Vagina (tissue), 2 donors: ENCODE measurements at places on chromosomes 7 and 10. TPM values are rescaled to one million over a fixed set of nuclear protein-coding genes. Genes with fewer than 3 reads are reported as not detected.

- H3K4me3 ChIP-seq = no peak overlapping the region
- H3K27me3 ChIP-seq = no peaks in the 10 kb centered on the region
- H3K4me1 ChIP-seq = no peaks in the 10 kb centered on the region
- H3K27ac ChIP-seq = no peak overlapping the region
- H3K36me3 ChIP-seq = no peaks in the 10 kb centered on the region
Measured at GRCh38 chr7:128233471-128233870, 7.6 kb upstream of the LEP start.

- no peak overlapping the region for H3K4me3 ChIP-seq
- no peak overlapping the region for H3K27ac ChIP-seq
- no peaks in the 10 kb centered on the region for H3K36me3 ChIP-seq
Measured at GRCh38 chr7:84113286-84113685, 81.3 kb downstream of the SEMA3A start.

DNA sequence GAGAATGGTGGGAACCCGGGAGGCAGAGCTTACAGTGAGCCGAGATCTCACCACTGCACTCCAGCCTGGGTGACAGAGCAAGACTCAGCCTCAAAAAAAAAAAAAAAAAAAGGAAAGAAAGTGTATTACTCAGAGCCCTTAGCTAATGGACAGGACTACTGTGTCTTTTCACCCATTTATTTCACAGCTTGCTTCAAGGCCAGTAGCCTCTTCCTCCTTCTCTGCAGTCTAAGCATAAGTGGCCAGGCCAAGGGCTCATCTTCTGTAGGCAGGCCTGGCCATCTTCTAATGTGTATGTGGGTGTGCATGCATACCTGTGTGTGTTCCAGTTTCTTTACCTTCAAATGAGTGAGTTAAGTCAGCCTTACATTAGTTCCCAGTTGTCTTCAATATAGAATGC lies 94.8 kb upstream of the GDF10 start:
- no peak overlapping the region for H3K27ac ChIP-seq
- no peaks in the 10 kb centered on the region for H3K4me1 ChIP-seq
- DNase-seq = no peak
- no peak overlapping the region for H3K4me3 ChIP-seq

- no peak overlapping the region for H3K4me3 ChIP-seq
- H3K36me3 ChIP-seq = no peaks in the 10 kb centered on the region
- H3K27me3 ChIP-seq = no peaks in the 10 kb centered on the region
- no peak overlapping the region for H3K27ac ChIP-seq
- no peak for DNase-seq
Measured at GRCh38 chr10:35435824-35436223, 99.5 kb downstream of the CCNY start.

GRCh38 chr7:111437736-111438135 lies 124.6 kb downstream of the IMMP2L start:
- no peaks in the 10 kb centered on the region for H3K4me1 ChIP-seq
- H3K27ac ChIP-seq = no peak overlapping the region
- no peaks in the 10 kb centered on the region for H3K36me3 ChIP-seq
- H3K27me3 ChIP-seq = no peaks in the 10 kb centered on the region
- DNase-seq = no peak

- no peak overlapping the region for H3K27ac ChIP-seq
- no peak for DNase-seq
- no peaks in the 10 kb centered on the region for H3K36me3 ChIP-seq
- no peak overlapping the region for H3K4me3 ChIP-seq
- peaks cover 52% of the 10 kb centered on the region for H3K4me1 ChIP-seq
Measured at GRCh38 chr7:135669774-135670173, 7.5 kb downstream of the STMP1 start.

GRCh38 chr7:22786290-22786932 lies 36.2 kb downstream of the TOMM7 start:
- H3K27ac ChIP-seq = no peak overlapping the region
- H3K4me3 ChIP-seq = no peak overlapping the region
- H3K27me3 ChIP-seq = no peaks in the 10 kb centered on the region
- no peaks in the 10 kb centered on the region for H3K36me3 ChIP-seq
- no peak for DNase-seq

DNA sequence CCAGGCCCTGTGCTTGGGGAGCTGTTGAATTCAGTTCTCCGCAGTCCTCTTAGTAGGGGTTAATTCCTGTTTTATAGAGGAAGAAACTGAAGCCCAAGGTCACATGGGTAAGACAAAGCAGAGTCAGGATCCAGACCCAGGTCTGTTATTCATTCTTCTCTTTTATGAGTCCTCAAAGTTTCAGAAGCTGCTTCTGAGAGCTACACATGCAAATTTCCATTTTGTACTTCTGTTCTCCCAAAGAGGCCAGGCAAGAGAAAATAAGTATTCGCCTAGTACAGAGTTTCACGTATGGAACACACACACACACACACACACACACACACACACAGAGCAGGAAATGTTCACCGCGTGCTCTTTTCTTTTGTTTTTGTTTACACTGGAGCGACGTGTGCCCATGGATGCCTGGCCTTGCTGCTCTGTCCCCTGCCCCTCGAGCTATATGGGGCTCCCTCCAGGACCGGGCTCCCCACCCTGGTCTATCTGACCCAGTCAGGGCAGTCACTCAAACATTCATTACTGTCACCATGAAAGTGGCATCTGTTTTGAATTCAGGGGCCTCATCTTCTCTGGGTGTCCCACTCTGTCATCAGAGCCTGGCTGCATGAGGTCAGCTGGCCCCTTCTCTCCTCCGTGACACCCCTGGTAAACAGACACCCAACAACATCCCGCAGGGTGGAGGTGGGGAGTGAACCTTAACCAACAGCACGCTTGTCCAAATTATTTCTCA lies 84.4 kb downstream of the TNS3 start:
- no peaks in the 10 kb centered on the region for H3K36me3 ChIP-seq
- no peak for DNase-seq
- no peaks in the 10 kb centered on the region for H3K27me3 ChIP-seq
- no peak overlapping the region for H3K4me3 ChIP-seq
- peaks cover 54% of the 10 kb centered on the region for H3K4me1 ChIP-seq

DNA sequence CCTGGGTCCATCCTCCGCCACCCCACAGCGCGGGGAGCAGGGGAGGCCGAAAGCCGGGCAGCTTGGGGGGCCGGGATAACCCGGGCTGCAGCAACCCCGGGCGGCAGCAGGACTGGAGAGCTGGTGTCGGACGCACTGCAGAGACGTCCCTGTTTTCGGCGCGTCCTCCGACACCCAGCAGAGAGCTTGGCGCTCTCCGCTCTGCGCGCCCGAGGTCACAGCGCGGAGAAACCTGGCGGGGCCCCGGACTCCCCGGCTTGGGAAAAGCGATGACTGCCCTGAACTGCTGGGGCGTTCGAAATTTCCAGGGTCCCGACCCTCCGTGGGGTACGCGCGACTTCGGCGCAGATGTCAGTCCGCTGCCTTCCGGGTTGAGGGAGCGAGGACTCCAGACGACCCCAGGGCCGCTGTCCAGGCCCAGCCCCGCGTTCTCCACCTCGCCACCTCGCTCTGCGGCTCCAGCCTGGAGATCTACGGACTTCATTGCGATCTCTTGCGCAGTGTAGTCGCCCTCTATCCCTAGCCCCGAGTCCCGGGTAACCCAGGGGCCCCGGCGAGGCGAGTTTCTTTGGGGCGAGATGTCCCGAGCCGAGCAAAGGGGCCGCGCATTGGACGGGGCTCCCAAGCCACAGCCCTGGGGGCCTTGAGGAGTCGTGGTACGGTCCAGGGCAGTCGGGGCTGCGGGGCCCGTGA lies 617 bp upstream of the FOXI2 start:
- no peak overlapping the region for H3K27ac ChIP-seq
- peaks cover 14% of the 10 kb centered on the region for H3K4me1 ChIP-seq
- no peak for DNase-seq
- no peaks in the 10 kb centered on the region for H3K36me3 ChIP-seq
- peaks cover 3% of the 10 kb centered on the region for H3K27me3 ChIP-seq
- H3K4me3 ChIP-seq = no peak overlapping the region

GRCh38 chr7:89798599-89798996 lies 355.7 kb upstream of the STEAP1 start:
- H3K36me3 ChIP-seq = no peaks in the 10 kb centered on the region
- H3K4me1 ChIP-seq = no peaks in the 10 kb centered on the region

DNA sequence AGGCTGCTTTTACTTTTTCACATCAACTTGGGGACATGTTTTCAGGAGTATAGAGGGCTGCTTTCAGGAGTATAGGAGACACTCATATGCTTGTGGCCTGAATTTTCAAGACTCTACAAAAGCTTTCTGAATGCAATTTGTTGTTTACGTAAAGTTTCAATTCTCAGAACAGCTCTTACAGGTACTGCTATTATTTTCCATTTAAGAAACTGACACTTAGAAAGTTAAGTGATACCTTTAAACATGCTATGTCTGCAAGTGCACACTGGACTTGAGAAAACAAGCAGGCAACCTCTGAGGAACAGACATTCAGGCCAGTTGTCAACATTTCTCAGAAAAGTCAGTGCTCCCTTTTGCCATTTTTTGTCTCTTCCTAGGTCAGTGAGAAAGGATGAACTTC lies 70.0 kb upstream of the PHYHIPL start:
- H3K4me3 ChIP-seq = no peak overlapping the region
- no peaks in the 10 kb centered on the region for H3K36me3 ChIP-seq
- DNase-seq = no peak
- H3K27ac ChIP-seq = no peak overlapping the region
- peaks cover 5% of the 10 kb centered on the region for H3K4me1 ChIP-seq

DNA sequence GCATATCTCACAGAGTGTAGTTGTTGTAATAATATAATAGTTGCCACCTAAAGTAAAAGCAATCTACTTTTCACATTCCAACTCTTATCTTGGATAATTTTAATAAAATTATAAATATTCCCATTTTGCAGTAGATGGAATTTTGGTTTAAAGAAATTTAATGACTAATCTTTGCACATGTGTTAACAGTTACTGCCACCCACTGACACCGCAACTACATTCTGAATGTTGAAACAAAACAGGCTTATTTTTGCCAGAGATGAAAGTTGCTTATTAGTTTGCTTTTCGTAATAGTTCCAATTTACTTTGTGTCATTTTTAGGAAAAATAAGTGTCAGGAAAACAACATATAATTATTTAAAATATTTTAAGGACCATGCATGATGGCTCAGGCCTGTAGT lies 557.5 kb upstream of the PCDH15 start:
- no peaks in the 10 kb centered on the region for H3K4me1 ChIP-seq
- H3K27me3 ChIP-seq = no peaks in the 10 kb centered on the region
- no peak overlapping the region for H3K27ac ChIP-seq
- no peak overlapping the region for H3K4me3 ChIP-seq

SFXN2 gene
- total RNA-seq = 6.4 TPM

TSPAN13 gene
- 13.8 TPM for total RNA-seq

VGF gene
- total RNA-seq = 1.2 TPM

CALML3 gene
- total RNA-seq = 50.6 TPM
